ENCODE measurements at places on chromosomes 1 and 21.

DNA sequence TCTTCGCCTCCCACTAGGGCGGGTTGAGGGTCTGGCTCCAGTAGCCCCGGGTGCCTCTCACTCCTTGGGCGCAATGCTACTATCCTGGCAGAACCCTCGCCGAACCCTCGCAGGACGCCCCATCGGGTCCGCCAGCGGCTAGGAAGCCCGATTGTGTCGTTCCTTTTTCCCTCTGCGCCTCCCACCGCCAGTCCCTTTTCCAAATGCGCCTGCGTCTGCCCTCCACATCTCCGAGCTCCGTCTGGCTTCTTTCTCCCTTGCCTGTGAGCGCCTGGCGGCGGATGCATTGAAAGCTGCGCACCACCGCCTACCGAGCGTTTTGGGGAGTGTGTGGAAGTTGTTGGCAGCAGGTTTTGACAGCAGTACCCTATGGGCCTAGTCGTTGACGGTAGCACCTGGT is 1.0 kb upstream of the DIRAS3 start:
- DNase-seq: no peak

DNA sequence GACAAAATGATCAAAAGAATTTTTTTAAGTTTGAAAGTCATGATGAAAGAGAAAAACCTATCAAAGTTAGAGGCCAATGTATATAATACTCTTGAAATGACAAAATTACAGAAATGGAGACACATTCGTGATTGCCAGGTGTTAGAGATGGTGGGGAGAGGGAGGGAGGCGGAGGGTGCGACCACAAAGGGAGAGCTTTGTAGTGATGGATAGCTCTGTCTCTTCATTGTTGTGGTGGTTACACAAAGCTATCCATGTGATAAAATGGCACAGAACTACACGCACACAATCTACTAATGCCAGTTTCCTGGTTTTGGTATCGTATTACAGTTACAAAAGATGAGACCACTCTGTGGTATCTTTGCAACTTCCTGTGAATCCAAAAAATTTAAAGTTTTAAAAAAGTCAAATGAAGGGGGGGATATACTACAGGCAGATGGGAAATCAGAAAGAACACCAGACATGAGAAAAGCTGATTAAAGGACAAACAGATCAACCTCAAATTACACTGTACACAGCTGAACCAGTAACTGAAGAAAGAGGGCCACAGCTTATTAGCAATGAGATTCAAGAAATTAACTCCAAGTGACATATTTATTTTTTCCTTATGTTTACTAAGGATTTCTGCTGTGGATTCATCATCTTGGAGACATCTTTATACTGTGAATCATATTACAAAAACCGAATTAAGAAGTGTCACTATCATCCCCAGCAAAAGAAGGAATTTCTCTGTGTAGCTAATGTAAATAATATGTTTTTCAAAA is 199.1 kb downstream of the SLC45A1 start:
- no peak for DNase-seq

DNA sequence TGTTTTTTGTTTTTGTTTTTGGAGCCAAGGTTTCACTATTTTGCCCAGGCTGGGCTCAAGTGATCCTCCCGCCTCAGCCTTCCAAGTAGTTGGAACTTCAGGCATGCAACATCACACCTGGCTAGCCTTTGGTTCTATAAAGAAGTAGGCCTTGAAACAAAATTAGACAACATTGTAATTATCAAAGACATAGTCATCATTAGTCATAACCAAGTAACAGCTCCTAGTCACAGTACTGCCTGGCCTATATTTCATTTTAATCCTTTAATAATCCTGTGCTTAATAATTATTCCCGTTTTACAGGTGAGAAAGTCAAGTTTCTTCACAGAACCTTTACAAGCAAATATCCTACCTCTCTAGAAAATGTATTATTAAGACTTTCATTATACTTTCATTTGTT is 52.3 kb upstream of the TBX15 start:
- no peak for DNase-seq

DNA sequence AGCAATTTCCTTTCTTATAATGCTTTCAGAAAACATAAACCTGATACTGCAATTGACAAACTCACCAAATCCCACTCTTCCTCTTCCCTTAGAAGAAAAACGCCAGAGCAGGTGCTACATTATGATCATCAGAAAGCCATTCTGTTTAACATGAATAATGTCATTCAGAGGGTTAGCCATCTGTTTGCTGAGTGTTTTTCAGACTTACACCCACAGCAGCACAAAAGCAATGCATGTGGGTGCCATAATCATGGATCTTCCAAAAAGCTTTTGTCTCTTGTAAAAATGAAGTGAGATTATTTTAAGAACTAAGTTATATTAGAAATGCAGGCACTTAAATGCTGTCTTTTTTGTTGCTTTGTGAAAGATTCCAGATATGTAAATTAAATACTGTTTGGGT is 204.6 kb upstream of the TMPRSS15 start:
- no peak for DNase-seq

DNA sequence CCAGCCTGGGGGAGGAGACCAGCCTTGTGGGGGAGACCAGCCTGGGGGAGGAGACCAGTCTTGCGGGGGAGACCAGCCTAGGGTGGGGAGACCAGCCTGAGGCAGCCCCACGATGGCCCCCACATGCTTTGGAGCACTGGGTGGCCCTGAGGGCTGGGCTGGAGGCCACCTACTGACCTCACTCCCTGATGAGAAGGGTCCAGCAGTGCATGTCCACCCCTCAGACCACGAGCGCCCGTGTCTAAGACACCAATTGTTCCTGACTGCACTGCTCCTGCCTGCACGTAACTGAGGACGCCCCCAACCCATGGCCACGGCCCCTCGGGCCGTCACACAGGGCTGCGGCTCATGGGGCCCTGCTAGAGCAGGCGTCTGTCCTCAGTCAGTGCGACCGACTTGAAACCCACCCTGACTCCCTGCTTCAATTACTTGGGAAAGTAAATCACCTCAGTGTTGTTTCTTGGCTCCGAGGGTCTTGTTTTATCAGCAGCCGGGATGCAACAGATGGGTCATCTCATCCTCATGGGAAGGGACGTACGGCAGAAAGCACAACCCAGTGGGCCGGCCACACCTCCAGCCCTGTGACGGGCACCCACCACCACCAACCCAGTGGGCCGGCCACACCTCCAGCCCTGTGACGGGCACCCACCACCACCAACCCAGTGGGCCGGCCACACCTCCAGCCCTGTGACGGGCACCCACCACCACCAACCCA is at the start of gene SPATC1L:
SPATC1L (minus strand) TSS at position 550 of the 715 bp plus-strand sequence. CDS start 1,643 bp downstream, outside the sequence.
- DNase-seq: no peak

DNA sequence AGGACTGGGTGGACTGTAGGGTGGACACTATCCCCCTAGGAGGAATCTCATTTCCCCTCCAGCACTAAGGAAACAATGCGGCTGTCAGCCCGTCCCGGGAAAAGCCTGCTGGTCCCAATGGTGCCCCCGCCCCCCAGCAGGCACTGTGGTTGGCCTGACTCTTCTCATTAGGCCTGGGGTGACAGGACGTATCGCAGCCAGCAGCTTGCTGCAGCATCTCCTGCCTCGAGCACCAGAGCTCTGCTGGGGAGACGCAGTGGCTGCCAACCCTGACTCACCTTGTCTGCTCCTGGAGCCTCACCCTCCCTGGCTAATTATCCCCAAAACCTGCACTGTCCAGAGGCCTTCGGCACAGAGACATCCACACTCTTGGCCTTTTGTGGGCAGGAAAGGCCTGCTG is 115.1 kb upstream of the GJB5 start:
- no peak for DNase-seq

DNA sequence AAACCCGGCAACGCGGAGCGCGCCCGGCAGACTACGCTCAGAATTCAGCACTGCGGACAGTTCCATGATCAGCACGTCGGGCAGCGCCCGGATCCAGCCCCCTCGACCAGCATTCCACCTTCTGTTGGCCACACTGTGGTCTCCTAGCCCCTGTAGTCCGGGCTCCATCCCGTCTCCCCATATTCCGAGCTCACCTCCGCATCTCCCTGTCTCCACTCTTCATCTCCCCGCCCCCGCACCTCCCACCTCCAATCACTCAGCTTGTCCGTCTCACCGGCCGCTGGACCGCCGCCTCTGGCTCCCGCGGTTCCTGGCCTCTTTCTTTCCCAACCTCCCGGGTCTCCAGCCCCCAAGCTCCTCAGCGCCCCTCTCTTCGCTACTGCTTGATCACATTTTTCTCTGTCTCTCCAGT is 500 bp downstream of the EPHA10 start:
- no peak for DNase-seq

- no peak for DNase-seq
Measured at GRCh38 chr1:69611316-69611715, 43.6 kb downstream of the LRRC7 start.

DNA sequence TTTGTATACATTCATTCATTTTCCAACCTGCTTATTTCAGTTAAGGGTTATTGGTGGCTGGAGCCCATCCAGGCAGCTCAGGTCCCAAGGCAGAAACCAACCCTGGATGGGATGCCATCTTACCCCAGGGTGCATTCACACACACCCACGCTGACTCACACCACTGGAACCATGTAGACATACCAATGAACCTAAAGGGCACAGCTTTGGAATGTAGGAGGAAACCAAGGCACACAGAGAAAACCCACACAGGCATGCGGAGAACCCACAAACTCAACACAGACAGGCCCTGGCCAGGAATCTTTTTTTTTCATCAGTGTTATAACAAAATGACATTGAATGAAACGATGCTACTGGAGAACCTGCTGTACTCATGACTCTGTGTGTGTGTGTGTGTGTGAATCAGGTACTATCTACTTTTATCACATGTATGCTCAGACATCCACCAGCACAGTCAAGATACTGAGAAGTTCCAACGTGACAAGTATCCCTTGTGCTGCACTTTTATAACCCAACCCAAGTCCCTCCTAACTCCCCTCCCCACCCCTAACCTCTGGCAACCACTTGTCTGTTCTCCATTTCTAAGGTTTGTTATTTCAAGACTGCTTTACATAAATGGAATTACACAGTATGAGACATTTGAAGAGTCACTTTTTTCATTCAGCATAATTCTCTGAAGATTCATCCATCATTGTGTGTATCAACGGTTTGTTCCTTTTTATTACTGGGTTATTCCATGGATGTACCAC is 286.8 kb upstream of the PLD5 start:
- DNase-seq: no peak

DNA sequence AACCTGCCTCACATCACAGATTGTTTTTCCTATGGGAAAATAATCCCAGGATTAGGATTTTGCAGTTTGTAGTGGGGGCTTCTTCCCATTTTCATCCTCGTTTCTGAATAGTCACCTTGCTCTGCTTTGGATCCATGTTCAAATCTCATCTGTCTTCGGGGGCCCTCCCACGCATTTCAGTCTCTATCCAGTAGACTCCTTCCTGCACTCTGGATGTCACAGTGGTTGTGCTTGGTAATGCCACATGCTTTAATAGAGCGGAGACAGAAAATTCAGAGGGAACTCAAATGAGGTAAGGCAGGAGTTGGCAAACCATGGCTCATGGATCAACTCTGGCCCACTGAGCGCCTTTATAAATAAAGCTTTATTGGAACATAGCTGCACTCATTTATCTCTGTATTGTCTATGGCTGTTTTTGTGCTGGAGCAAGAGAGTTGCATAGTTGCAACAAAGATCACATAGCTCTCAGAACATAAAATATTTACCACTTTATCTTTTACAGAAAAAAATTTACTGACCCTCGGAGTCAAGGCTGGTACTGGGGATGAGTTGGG is 101.0 kb downstream of the SPATA46 start:
- DNase-seq: no peak

DNA sequence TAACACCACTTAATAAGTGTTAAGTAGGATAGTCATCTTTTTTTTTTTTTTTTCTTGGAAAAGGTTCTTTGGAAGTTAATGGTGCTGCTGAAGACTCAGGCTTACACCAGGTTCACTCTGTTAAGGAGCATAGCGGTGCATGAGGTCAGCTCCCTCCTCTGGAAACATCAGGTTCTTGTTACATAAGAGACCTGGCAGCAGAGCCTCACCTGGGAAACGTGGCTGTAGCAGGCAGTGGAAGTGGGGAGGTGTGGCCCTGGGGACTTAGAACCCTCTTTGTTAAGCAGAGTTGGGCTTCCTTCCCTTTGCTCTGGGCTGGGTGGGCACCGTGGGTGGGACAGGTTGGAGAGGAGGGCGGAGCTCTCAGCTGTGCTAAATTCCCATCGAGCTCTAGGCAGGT is 104.1 kb downstream of the CNIH3 start:
- no peak for DNase-seq

DNA sequence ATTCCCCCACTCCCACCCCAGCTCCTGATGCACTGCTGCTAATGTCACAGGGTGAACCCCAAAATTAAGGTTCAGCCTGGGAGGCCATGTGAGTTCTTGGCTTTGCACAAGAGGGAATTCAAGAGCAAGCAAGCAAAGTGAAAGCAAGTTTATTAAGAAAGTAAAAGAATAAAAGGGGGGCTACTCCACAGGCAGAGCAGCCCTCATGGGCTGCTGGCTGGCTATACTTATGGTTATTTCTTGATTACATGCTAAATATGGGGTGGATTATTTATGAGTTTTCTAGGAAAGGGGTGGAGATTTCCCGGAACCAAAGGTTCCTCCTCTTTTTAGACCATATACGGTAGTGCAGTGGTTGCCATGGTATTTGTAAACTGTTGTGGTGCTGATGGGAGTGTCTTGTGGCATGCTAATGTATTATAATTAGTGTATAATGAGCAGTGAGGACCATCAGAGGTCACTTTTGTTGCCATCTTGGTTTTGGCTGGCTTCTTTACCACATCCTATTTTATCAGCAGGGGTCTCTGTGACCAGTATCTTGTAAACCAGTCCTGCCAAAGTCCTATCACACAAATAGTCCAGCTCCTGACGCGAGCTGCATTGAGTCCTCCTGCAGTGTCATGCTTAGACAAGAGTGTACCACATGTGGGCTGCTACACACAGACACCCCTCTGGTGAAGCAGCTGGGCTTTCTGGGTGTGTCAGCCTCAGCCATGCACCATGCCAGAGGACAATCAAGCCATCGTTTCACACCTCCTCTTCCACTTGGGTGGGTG is 46.4 kb upstream of the CSF1 start:
- no peak for DNase-seq

DNA sequence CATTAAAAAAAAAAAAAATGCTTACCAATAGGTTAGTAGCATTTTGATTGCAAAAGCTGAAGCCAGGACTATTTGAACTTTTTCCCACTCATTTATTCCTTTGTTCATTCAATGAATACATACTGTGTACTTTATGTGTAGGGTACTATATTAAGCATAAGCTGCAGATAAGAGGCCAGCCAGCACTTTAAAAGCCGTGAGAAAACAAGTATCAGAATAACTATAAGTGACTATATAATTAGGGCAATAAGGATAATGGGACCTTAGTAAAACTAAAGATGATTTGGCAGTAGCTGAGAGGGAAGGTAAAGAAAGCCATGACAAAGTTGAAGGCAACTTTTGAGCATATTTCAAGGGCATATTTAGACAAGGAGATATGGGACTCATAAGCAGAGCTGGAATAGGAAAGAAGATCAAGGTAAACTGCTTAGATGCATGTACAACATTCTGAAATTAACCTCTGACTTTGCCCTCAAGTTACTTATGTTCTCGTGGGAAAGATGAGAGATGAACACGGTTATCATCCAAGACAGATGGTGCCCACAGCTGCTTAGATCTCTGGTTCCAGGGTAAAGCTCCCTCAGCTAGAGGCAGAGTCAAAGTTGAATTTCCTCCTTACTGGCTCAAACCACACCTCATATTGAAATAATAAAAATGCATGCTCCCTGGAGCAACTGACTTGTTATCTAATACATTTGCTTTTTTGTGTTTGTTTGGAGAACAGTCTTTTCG is 44.0 kb upstream of the FMO2 start:
- DNase-seq: no peak

Measured in activated gamma-delta T cell treated with anti-CD3 and anti-CD28 coated beads, Interleukin-2, amount 50 U/mL, for 16 hours (primary cell).